ENCODE measurements at places on chromosomes 11 and 22. TPM values are rescaled to one million over a fixed set of nuclear protein-coding genes. Genes with fewer than 3 reads are reported as not detected.

DNA sequence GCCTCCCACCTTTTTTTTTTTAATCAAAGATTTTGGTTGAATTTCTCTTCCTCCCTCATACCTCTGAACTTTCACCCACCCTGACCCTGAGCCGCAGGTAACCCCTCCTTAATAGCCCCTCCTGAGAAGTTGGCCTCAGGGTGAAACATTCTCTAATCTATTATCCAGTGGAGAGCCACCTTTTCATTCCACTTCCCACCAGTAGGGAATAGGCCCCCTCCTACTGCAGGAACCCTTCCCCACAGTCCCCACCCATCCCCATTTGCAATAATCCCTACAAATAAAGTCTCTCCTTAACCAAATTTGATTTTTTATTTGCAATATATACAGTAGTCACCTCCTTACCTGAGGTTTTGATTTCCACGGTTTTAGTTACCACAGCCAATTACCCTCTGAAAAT lies 2.1 kb upstream of the SLC35F2 start:
- peaks cover 8% of the 10 kb centered on the region for H3K27me3 ChIP-seq
- no peak for DNase-seq
- H3K4me1 ChIP-seq, result peaks cover 21% of the 10 kb centered on the region
- no peak overlapping the region for H3K27ac ChIP-seq

DNA sequence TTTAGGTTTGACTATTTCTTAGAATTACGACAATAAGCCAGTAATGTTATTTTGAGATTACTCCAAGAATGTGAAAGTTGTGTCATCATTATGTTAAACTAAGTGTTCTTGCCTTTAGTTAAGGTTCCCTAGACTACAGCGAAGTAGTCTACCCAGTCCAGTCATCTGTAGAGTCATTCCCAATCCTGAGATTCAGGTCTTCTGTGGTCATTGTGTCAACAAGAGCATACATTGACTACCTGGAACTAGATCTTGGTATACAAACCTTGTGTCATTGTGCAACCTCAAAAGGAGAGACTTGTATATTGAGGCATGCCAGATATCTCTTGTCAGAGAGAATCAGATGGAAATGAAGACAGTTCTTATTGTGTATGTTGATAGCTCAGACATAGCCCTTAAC lies 115.9 kb downstream of the ATM start:
- H3K4me1 ChIP-seq, result peaks cover 20% of the 10 kb centered on the region
- H3K27me3 ChIP-seq, result no peaks in the 10 kb centered on the region

C22orf31 gene
- not detected for total RNA-seq

DNA sequence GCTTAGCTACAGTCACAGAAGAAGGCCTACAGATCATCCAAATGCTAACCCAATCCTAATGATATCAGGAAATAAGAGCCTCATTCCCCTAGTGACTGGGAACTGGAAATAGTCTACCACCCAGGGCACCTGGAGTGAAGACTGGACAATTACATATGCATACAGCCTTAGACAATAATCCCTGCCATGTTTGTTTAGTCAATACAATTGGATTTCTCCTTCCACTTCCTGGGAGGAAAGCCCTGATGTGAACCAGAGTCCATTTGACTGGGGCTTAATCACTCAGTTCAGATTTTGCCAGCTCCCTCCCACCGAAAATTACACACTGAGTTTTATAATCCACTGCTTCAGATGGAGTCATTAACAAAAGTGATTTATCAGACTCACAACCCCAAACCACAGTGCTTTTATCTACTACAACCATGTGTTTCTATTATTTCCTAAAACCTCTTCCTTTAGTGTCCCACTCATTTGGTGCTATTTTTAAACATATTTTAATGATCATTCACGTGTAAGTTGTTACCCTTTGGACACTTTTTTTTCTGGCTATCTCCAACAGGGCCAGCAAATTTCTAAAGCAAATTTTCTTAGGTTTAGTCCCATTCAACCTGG lies 29.9 kb downstream of the CWF19L2 start:
- H3K36me3 ChIP-seq, result peaks cover 8% of the 10 kb centered on the region
- no peak overlapping the region for H3K4me3 ChIP-seq
- no peak overlapping the region for H3K27ac ChIP-seq
- no peaks in the 10 kb centered on the region for H3K4me1 ChIP-seq

DNA sequence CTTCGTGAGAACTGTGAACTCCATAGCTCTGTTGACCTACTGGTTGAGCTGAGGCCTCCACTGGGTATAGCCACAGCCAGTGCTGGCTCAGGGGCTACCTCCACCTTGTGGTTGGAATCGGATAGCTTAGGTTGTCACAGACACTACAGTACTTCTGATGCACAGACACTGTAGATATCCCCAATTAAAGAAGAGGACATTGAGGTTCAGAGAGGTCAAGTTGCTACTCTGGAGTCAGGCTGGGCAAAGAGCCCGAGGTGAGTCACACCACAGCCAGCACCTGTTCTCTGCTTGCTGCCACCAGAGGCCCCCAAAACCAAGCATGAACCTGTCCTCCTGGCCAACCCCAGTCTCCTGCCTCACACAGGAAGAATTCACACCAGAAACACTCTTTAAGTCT lies 5.4 kb downstream of the UFD1 start:
- H3K4me3 ChIP-seq, result no peak overlapping the region
- H3K4me1 ChIP-seq, result peaks cover 12% of the 10 kb centered on the region
- peaks cover 33% of the 10 kb centered on the region for H3K36me3 ChIP-seq
- H3K27ac ChIP-seq, result no peak overlapping the region
- no peak for DNase-seq
- H3K27me3 ChIP-seq, result no peaks in the 10 kb centered on the region

- H3K4me3 ChIP-seq, result no peak overlapping the region
- no peak for DNase-seq
- no peak overlapping the region for H3K27ac ChIP-seq
Observed at GRCh38 chr11:35165423-35166368, 26.7 kb downstream of the CD44 start.

GRCh38 chr11:59641156-59641555 lies 25.6 kb upstream of the OSBP start:
- H3K27me3 ChIP-seq, result no peaks in the 10 kb centered on the region
- H3K4me3 ChIP-seq, result no peak overlapping the region
- H3K27ac ChIP-seq, result no peak overlapping the region
- H3K4me1 ChIP-seq, result no peaks in the 10 kb centered on the region
- no peak for DNase-seq

GRCh38 chr11:106331176-106331575 lies 253.7 kb downstream of the AASDHPPT start:
- no peaks in the 10 kb centered on the region for H3K27me3 ChIP-seq
- no peaks in the 10 kb centered on the region for H3K36me3 ChIP-seq
- H3K4me3 ChIP-seq, result no peak overlapping the region
- DNase-seq, result no peak
- H3K27ac ChIP-seq, result no peak overlapping the region
- peaks cover 28% of the 10 kb centered on the region for H3K4me1 ChIP-seq

CASP5 gene
- total RNA-seq, result not detected

GRCh38 chr11:11965192-11965591 lies 43.2 kb downstream of the DKK3 start:
- H3K27me3 ChIP-seq, result no peaks in the 10 kb centered on the region
- no peaks in the 10 kb centered on the region for H3K36me3 ChIP-seq
- DNase-seq, result no peak
- H3K27ac ChIP-seq, result no peak overlapping the region

DNA sequence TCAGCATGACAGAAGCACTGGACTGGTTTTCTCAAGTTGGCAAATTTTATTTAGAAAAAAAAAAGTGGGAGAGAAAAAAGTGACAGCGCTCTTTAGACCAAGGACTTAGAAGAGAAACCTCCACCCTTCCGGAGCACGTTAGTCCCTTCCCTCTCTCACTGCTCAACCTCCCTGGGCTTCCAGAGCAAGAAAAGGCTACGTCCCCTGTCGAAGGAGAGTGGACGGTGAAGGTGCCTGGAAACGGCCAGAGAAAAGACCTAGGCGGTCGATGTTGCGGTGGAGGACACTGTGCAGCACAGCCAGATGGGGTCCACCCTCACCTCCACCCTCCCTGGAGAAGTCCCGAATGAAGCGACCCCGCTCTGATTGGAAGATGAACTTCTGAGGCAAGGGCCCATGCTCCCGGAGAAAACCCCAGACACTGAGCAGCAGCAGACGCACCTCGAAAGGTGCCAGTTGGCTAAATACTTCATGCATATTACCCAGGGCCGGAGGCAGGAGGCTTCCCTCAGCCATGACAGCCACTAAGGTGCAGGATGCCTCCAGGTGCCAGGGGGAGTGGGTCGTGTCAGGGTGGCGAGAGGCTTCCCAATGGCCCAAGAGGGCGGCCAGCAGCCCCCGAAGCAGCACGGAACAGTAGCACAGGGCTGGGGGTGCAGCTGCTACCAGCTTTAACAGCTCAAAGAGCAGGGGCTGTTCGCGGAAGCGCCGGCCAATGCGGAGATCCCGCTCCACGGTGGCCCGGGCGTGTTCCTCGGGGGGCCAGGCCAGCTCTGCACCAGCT lies 604 bp upstream of the GANAB start:
- DNase-seq, result no peak
- peaks cover 36% of the 10 kb centered on the region for H3K36me3 ChIP-seq
- H3K27me3 ChIP-seq, result no peaks in the 10 kb centered on the region
- H3K4me1 ChIP-seq, result peaks cover 10% of the 10 kb centered on the region
- H3K4me3 ChIP-seq, result peak overlapping the region; percentile 99

DNA sequence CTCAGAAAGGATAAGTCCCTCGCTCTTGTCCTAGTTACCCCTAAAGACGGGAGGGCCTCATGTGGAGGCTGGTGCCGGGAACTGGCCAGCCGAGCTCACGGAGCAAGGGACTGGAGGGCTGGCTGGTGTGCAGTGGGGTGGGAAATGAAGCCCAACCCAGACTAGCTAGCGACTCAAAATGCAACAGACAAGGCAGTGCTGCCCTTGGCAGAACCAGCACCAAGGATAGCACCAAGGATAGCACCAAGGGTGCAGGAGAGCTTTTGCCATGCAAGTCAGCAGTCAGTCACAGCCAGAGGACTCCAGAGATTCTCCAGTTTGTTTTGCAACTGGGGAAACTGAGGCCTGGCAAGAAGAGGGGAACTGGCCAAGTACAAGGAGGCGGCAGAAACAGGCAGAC lies 6.5 kb upstream of the BATF2 start:
- H3K27ac ChIP-seq, result no peak overlapping the region
- H3K4me1 ChIP-seq, result peaks cover 3% of the 10 kb centered on the region
- H3K27me3 ChIP-seq, result no peaks in the 10 kb centered on the region
- H3K36me3 ChIP-seq, result no peaks in the 10 kb centered on the region

MPPED1 gene
- total RNA-seq, result 0.16 TPM

RRAS2 gene
- 161 TPM for total RNA-seq

- no peak overlapping the region for H3K4me3 ChIP-seq
- H3K27ac ChIP-seq, result no peak overlapping the region
- DNase-seq, result no peak
Observed at GRCh38 chr11:10225553-10225952, 68.5 kb downstream of the SBF2 start.

SLC29A2 gene
- total RNA-seq, result 36.6 TPM

GRCh38 chr22:17741866-17742526 lies 32.3 kb downstream of the BID start:
- H3K4me3 ChIP-seq, result no peak overlapping the region
- DNase-seq, result no peak
- no peaks in the 10 kb centered on the region for H3K27me3 ChIP-seq
- peaks cover 19% of the 10 kb centered on the region for H3K4me1 ChIP-seq

GRCh38 chr11:124586238-124586860 lies 16.6 kb downstream of the OR8A1 start:
- peak; percentile 59 for DNase-seq
- H3K4me1 ChIP-seq, result peaks cover 7% of the 10 kb centered on the region
- no peak overlapping the region for H3K27ac ChIP-seq
- H3K27me3 ChIP-seq, result no peaks in the 10 kb centered on the region

GRCh38 chr11:58006940-58007339 lies 16.7 kb upstream of the OR9Q1 start:
- peaks cover 6% of the 10 kb centered on the region for H3K4me1 ChIP-seq
- H3K36me3 ChIP-seq, result no peaks in the 10 kb centered on the region
- no peak overlapping the region for H3K4me3 ChIP-seq
- H3K27ac ChIP-seq, result no peak overlapping the region
- H3K27me3 ChIP-seq, result no peaks in the 10 kb centered on the region

GRCh38 chr11:74686792-74687191 lies 44.4 kb downstream of the CHRDL2 start:
- no peak overlapping the region for H3K4me3 ChIP-seq
- H3K27ac ChIP-seq, result no peak overlapping the region
- no peaks in the 10 kb centered on the region for H3K36me3 ChIP-seq
- H3K4me1 ChIP-seq, result peaks cover 7% of the 10 kb centered on the region

POU2AF1 gene
- 0.27 TPM for total RNA-seq

MS4A4A gene
- not detected for total RNA-seq

MMP27 gene
- total RNA-seq, result not detected

- no peak overlapping the region for H3K27ac ChIP-seq
- no peaks in the 10 kb centered on the region for H3K36me3 ChIP-seq
- DNase-seq, result no peak
Observed at GRCh38 chr22:27312565-27312964, 489.0 kb downstream of the MN1 start.

- H3K4me3 ChIP-seq, result no peak overlapping the region
- peaks cover 63% of the 10 kb centered on the region for H3K4me1 ChIP-seq
- H3K36me3 ChIP-seq, result no peaks in the 10 kb centered on the region
- no peak for DNase-seq
- no peaks in the 10 kb centered on the region for H3K27me3 ChIP-seq
- no peak overlapping the region for H3K27ac ChIP-seq
Observed at GRCh38 chr11:122809866-122810265, 28.4 kb upstream of the CRTAM start.

- no peaks in the 10 kb centered on the region for H3K36me3 ChIP-seq
- H3K4me3 ChIP-seq, result no peak overlapping the region
- no peaks in the 10 kb centered on the region for H3K27me3 ChIP-seq
- H3K4me1 ChIP-seq, result no peaks in the 10 kb centered on the region
Observed at GRCh38 chr11:111785076-111785475, 18.9 kb upstream of the PPP2R1B start.

SCN2B gene
- 0.16 TPM for total RNA-seq

GRCh38 chr22:41481131-41481830 lies 12.4 kb downstream of the ACO2 start:
- no peaks in the 10 kb centered on the region for H3K36me3 ChIP-seq
- H3K4me3 ChIP-seq, result no peak overlapping the region
- H3K4me1 ChIP-seq, result peaks cover 40% of the 10 kb centered on the region

SMC1B gene
- total RNA-seq, result 0.11 TPM

DUSP8 gene
- total RNA-seq, result 2.5 TPM

SHANK2 gene
- total RNA-seq, result 64.8 TPM

DNA sequence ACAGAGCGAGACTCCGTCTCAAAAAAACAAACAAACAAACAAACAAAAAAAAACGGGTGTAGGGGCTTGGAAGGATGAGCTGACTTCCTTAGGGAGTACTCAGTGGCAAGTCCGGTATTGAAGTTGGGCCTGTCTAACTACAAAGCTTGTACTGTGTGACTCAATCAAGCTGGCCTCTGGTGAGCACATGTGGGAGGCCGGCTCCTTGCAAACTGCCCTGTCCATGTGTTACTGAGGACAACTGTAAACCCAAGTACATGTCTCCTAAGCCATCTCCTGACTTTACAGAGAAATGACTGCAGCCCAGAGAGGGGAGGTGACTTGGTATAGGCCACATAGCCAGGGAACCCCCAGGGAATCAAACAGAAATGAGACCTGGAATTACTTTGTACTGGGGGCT lies 11.6 kb downstream of the RIBC2 start:
- DNase-seq, result no peak
- H3K4me1 ChIP-seq, result no peaks in the 10 kb centered on the region
- H3K4me3 ChIP-seq, result no peak overlapping the region
- H3K36me3 ChIP-seq, result peaks cover 6% of the 10 kb centered on the region

TRPC6 gene
- 1.3 TPM for total RNA-seq
